GM23248 (cell line): ENCODE measurements at places on chromosomes 6 and 20.

DNA sequence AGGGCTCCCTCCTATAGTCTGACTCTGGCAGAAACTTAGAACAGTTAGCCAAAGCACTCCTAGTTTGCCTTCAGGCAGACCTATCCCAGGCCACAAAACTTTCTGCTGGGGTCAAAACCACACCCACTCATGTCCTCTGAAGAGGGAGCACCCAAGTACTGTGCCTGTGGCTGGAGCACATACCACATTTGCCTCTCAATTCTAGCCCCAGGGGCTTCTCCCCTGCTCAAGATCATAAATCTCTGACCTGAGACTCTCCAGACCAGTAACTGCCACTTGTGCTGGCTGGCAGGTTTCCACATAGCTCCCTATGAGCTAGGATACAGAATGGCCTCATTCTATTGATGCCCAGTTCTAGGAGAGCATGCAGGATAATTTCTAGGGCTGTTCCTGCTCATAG is 781.0 kb downstream of the EYS start:
- DNase-seq, result no peak

- DNase-seq, result no peak
These were observed 53.8 kb downstream of the TRIM38 start for GRCh38 chr6:26016245-26016962.

- DNase-seq, result no peak
These were observed 495.0 kb upstream of the NRSN1 start for GRCh38 chr6:23630726-23631635.

DNA sequence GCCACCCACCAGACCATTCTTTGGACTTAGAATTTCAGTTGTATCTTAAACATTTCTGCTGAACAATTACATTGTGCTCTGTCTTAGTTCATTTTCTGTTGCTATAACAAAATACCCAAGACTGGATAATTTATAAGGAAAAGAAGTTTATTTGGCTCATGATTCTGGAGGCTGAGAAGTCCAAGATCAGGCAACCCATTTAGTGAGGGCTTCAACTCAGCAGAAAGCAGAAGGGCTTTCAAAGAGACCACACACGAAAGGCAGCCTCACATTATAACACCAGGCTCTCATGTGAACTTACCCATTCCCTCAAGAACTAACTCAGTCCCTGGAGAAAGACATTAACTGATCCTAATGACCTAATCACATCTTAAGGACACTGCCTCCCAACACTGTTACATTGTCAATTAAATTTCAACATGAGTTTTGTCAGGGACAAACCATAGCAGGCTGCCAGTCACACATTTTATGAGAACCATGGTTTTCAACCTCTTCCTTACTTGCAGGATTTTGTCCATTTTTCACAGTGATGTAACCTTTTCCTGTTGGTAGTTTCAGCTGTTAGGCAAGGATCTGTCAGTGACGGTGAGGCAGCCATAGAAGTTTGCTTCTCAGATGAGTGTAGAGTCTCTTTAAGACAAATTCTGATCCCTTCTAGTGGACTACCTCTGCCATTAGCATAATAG is 399.6 kb upstream of the SOX4 start:
- DNase-seq, result no peak

- no peak for DNase-seq
These were observed 9.6 kb downstream of the L3MBTL3 start for GRCh38 chr6:130027948-130028347.
